ENCODE measurements at places on chromosomes 4 and X. TPM values are rescaled to one million over a fixed set of nuclear protein-coding genes. Genes with fewer than 3 reads are reported as not detected.

DNA sequence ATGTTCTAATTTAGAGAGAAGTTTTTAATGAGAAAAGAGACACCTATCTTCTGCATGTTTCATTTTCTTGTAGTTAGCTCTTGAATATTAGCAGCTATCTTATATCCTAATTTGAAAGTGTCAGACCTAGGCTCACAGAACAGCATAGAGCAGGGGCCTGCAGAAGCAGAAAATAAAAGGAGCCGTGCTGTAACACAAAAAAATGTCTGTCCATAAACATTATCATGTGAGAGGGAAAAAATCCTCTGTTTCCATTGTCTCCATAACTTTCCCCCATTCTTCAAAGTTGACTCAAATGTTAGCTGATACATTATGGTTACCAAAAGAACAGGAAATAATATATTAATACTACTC is 329.2 kb upstream of the EPHA5 start:
- DNase-seq = no peak

Gene OFD1
- total RNA-seq = 27.3 TPM

GRCh38 chr4:6621556-6621927 is 18.9 kb upstream of the MRFAP1 start:
- no peak for DNase-seq

Gene DRD5
- not detected for total RNA-seq

GRCh38 chr4:186485561-186486062 is 69.8 kb downstream of the MTNR1A start:
- DNase-seq = peak; percentile 36

- DNase-seq = no peak
Observed at GRCh38 chrX:37644381-37645305, 40.9 kb upstream of the XK start.

Gene TAF7L
- total RNA-seq = 0.19 TPM

Gene PCSK1N
- 9.3 TPM for total RNA-seq

Gene PCDH10
- total RNA-seq = 3.8 TPM

Gene ZNF674
- total RNA-seq = 6.2 TPM

GRCh38 chr4:17112292-17112659 is 213.8 kb upstream of the LDB2 start:
- peak; percentile 33 for DNase-seq

Gene DTHD1
- total RNA-seq = not detected

DNA sequence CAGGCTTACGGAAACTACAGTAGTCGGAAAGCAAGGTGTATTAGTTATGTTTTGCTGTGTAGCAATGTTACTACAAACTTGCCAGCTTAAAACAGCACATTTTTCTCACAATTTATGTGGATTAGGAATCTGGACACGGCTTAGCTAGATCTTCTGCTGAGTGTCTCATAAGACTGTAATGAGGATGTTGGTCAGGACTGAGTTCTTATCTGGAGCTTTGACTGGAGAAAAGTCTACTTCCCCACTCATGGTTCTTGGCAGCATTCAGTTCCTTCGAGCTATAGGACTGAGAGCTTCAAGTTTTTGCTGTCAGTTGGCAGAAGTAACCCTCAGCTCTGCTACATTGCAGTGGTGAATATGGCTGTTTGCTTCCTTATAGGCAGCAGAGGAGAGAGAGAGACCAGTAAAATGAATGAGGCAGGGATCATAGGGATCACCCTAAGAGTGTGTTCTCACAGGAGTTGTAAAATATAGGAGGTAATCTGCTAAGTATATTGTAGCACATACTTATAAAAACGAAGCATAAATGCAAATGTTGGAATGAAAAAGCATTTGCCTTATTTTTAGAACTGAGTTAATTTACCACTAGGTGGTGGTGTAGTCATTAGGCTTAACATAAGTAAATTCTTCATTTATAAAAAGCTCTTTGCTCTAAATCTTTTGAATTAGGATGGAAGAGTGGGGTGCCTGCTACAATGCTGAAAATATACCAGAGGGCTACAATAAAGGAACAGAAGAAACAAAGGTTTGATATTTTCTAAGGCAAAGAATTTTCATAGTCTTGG is 38.6 kb downstream of the ALG13 start:
- DNase-seq = no peak

Gene LARP1B
- total RNA-seq = 15.6 TPM

DNA sequence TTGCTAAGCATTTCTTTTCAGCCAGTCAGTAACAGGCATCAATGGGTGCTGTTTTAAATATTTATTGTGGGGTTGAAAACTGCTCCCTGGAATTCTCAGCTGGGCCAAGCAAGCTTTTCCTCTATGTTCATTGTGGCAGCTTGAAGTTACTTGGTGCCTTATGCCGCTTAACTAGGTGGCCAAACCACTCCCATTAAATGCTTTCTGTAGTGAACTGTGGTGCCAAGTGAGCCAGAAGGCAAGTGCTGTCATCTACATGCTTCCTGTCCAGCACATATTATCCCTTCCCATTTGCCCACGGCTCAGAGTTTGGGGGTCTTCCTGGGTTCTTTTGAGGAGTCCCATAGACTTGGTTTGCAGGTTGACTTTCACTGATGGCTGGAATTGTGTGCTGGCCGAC is 64.8 kb downstream of the TAB3 start:
- DNase-seq = no peak

DNA sequence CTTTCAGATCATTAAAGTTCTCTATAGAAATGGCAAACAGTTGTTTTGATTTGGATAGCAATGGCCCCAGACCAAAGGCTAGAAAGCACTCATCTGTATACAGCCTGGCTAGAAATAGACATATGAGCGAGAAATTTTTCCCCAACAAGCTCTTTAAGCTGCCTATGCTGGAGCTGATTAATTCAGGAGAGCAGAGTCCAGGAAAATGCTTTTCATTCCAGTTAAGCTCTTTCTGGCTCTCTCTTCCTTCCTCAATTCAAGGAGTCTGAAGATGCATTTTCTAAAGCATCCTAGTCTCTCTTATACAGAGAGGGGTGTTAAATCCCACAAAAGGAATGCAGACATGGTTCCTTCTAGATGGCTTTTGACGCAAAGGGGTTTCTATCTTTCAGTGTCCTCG is 141.7 kb upstream of the RAI2 start:
- DNase-seq = no peak

Gene FGF13
- 81.1 TPM for total RNA-seq

Gene YIPF6
- 35.1 TPM for total RNA-seq

DNA sequence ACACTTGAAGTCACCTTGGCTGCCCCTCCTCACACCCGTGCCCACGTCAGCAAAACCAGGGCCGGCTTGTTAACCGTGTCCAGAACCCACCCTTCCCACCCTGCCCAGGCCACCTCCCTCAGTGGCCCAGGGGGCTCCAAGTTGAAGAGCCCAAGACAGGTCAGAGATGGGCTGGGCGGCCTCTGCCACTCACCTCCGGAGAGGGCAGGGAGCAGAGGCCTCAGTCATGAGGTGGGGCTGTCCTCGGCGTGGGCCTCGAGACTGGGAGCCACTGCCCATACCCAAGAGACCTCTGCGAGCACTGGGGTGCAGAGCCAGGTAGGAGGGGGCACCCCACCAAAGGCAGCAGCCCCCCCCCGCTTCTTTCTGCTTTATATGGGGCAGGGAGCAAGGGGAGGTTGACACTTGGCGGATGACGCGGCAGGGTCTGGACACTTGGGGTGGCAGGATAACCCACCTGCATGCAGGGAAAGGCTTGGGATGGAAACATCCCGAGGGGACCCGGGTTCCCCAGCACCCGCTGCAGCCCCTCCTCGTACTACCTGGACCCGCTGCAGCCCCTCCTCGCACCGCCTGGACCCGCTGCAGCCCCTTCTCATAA is 38.0 kb upstream of the SPON2 start:
- DNase-seq = no peak

DNA sequence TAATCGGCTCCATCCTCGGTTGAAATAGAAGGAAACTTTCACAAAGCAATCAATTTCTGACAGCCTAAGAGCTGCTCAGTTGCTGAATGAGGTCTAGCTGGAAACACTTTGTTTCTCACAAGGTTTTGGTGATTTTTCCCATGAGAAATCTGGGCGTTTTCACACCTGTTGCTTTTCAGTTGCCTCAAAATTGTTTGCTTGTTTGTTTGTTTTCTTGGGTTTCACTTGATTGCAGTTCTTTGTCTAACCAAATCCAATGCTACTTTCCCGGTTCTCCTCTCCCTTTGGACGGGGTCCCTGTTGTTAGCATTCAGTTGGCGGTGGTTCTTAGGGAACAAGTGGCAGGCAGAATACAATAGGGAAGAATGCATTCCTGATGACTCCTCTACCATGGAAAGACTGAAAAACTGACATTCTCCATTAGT is 135.5 kb downstream of the PALLD start:
- no peak for DNase-seq

- DNase-seq = no peak
Observed at GRCh38 chrX:47879463-47879862, 42.8 kb downstream of the ZNF81 start.

GRCh38 chrX:108438110-108438623 is at the start of gene COL4A6:
TSS of gene COL4A6 (minus strand) at chrX:108438422. CDS start at chrX:108438196, 226 bp downstream.
- peak; percentile 32 for DNase-seq

Gene RHOH
- total RNA-seq = 3.2 TPM

GRCh38 chr4:93994175-93994994 is 165.8 kb downstream of the ATOH1 start:
- no peak for DNase-seq

Gene EREG
- not detected for total RNA-seq

Gene SLITRK4
- total RNA-seq = 2.0 TPM

DNA sequence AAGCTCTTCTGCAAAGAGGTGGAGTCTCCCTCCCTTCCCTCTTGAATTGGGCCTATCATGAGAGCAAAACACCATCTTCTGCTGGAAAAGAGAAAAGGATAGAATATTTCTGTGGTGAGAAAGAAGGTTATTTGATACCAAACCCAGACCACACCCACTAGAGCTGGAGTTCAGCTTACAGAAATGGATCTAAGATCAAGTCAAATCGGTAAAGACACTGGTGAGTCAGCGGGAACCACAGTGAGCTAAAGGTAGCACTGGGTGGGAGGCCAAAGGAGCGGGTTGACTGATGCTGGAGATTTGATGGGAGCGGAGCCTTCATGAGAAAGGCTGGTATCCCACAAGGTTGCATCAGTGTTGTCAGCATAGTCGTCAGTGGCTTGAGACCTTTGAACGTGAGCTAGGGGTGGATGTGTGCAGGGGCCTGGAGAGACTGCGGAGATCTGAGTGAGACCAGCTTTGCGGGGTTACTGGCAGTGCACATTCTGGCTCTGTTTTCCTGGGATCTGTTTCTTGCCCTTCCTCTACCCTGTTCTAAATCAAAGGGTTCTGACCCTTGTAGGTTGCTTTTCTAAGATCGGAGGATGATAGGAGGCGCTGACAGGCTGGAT is 106.4 kb upstream of the SCOC start:
- DNase-seq = no peak

- DNase-seq = no peak
Observed at GRCh38 chr4:81745050-81745449, 273.3 kb upstream of the RASGEF1B start.

Gene GPR173
- total RNA-seq = 13.0 TPM

Gene TRIML2
- total RNA-seq = not detected

DNA sequence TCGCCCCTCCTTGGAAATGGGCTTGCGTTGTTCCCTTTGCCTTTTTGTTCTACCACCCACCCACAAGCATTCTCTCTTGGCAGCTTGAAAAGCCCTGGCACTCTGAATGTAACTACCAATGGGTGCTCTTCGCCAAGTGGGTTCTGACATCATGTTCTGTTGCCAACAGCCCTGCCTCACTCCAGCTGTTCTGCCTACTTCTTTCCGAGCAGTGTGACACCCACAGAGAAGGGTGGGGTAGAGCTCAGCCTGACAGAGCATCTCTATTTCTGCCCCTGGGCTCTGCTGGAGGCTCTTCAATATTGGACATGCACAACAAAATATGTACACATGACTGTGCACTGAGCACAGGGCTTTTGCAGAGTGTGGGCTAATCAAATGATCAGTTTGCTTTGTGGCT is 15.6 kb upstream of the EXOSC9 start:
- no peak for DNase-seq

DNA sequence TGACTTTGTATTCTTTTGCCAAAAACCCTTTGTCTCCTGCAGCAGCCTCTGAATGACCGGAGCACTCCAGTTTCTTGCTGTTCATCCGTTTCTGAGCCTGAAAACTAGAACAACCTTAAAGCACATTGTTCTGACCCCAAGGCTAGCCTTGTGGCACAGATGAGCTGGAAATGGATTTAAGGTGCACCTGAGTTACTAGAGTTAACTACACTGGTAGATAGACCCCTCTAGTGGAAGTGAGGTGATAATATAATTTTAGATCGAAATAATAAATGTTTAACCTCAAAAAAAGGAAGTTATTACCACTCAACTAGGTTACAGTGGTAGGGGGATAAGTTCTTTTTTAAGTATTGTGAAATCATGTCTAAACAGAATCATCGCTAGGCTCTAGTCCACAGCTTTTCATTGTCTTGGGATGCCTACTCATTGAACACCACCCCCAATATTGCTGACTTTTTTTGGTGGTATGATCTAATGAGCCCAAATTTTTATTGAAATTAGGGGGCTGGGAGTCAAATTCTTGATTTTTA is 2.7 kb downstream of the PLS3 start:
- no peak for DNase-seq

Gene RPL9
- total RNA-seq = 1,529 TPM

DNA sequence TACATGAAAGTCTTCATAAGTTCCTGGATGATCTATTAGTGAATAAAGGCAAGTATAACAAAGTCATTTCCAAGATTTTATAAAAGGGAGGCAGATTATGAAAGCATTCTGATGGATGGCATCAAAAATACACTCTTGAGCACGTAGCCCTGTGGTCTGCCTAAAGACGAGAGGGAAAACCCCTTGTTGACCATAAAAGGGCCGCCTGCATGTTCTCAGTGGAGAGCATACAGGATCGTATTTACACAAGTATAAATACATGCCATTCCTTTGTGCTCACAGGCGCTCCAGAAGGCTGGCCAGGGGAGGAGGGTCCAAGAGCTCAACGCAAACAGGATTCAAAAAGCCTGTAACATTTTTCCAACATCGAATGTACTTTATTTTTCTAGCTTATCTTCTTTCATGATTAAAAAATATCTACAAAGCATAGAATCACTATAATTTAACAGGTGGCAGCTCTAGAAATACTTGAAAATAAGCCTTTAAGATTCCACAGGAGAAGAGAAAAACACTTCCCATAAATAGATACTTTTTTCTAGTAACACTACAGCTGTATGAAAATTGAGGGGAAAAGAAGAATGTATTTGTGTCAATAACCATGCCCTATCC is 29.6 kb downstream of the PDGFC start:
- DNase-seq = peak; percentile 17

DNA sequence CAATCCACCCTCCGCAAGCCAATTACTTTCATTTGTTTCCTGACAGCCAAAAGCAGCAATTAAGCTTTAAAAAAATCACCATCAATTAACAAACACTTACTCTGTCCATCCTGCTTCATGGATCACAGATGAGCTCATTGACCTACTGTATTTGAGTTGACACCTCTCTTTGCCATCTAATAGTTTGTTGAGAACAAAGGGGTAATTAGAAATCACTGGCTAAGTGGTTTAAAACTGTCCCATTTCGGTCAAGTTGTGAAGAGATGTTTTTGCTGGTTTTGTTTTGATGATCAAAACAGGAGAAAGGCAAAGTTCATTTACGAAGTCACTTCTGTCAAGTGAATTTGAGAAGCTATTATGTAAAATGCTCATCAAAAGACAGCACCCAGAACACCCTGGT is 10.4 kb downstream of the SH3KBP1 start:
- DNase-seq = no peak
